ENCODE measurements at places on chromosomes 16 and 17.

GRCh38 chr17:48593840-48594537 lies 410 bp upstream of the HOXB5 start:
- no peak for DNase-seq

DNA sequence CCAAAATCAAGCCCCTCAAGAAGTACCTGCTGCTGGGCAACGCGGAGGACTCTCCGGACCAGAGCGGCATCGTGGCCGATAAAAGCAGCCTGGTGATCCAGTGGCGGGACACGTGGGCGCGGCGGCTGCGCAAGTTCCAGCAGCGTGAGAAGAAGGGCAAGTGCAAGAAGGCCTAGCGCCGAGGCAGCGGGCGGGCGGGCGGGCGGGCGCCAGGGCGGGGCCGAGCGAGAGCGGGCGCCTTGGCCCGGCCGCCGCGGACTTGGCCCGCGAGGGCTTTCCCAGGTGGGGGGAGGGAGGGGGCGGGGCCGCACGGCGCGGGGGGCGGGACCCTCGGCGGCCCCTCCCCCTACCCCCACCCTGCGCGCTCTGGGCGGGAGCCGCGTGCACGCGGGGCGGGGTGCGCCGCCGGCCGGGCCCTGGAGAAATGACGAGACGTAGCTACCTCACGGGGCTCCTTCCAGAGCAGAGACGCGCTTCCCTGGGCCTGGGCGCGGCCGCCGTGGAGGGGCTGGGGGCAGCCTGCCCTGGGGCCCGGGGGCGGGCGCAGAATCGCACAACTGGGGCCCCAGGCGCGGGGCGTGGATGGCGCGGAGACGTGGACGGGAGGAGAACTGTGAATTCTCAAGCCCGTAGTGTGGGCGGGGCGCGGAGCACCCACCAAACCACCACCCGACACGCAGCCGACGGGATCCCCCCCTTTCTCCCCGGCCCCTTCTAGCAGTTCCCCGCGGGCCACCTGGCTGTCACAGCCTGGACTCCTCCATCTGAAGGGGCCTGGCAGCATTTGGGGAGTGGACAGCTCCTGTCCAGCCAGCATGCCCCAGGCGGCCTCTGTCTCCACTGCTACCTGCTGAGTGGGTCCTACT lies 218.7 kb downstream of the NTN1 start:
- peak; percentile 54 for DNase-seq

- DNase-seq, result no peak
Measured at GRCh38 chr16:77548151-77548550, 113.3 kb upstream of the ADAMTS18 start.

GRCh38 chr16:23929237-23929636 lies 93.5 kb downstream of the PRKCB start:
- no peak for DNase-seq

DNA sequence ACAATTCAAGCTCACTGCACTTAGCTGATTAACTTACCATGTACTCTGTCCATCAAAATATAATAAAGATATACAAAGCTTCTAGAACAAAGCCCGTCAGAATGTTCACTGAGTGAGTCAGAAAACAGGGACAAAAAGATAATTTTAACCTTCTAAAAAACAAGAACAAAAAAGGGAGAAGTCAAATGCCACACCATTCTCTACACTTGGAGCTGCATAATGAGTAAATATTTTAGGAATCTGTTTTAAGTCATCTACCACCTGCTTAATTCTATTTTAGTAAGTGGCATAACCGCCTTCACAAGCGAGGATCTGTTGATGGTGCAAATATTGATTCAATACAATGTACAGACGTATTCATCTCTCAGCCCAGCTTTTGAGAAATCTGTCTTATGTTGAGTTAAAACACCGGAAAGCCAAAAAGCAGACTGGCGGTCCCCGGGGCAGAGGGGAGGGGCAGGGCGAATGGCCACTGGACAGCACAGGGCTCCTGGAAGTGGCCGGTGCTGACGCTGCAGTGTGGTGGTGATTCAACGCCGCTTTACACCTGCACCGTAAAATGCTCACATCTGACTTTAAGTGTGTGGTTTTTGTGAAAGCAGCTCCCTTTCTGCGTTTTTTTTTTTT lies 20.1 kb downstream of the RAB40B start:
- no peak for DNase-seq

DNA sequence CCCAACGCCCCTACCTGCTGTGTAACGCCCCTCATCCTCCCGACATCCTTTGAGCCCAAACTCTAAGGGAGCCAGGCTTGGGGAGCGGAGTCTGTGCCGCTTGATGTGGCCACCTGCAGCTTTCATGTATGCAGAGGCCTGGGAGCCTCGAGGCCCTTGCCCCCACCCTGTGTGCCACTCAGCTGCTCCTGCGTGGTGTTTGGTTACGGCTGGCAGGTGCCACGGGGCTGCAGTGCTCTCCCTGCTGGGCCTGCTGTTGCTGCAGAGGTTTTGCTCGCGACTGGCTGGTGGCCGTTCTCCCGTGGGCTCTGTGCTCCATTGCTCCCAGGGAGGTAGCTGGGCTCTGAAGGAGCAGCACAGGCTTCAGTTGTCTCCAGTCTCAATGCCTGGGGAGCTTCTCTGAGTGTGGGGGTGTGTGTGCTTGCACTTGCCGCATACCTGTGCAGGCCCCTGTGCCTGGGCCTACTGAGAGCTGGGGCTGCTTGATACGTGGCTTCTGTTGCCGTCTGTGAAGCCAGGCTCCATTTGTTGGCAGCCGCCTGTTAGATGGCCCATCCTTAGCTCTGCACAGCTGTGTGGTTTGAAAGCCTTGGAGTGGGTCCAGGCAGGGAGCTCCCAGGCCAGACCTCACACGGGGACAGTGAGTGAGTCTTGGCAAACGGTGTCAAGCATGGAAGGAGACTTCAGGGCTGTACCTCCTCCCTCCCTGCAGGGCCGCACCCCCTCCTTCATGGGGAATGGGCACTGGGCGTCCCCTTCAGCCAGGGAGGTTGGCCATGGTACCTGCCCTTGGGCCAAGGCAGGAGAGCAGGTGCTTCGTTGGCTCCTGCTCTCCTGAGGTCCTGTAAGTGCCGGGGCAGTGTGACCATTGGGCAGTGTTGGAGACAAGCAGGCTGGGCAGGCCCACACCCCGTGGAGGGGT lies 47.2 kb downstream of the PDPK1 start:
- DNase-seq, result peak; percentile 18

DNA sequence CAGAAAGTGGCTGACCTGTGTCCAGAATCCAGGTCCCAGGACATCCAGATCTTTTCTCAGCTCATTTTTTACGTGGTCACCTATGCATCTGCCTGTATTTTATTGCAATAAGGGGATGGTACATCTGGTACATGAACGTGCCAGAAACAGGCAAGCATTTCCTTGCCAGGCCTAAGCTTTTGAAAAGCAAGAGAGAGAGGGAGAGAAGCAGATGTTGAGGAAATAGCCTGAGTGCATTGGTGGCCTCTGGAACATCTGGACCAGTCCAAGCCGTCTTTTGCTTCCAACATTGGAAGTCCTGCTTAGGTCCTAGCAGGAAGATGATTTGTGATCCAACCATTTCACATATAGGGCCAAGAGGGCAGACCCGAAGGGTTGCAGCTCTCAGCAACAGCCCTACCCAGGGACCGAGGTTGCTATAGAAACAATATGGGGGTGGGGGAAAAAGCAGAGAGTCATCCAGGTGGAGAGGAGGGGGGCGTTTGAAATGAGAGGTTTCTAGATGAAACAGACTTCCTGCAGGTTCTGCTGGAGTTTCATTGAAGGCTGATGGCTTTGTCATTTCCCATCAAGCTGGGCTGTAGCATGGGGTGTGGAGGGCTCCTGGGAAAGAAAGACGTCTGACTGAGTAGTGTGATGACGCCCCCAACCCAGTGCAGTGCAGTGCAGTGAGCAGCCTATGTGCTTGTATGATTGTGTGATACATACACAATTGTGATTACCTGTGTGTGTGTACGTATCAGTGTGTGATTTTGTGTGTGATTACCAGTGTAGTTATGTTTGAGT lies 61.6 kb downstream of the SHISA6 start:
- no peak for DNase-seq

DNA sequence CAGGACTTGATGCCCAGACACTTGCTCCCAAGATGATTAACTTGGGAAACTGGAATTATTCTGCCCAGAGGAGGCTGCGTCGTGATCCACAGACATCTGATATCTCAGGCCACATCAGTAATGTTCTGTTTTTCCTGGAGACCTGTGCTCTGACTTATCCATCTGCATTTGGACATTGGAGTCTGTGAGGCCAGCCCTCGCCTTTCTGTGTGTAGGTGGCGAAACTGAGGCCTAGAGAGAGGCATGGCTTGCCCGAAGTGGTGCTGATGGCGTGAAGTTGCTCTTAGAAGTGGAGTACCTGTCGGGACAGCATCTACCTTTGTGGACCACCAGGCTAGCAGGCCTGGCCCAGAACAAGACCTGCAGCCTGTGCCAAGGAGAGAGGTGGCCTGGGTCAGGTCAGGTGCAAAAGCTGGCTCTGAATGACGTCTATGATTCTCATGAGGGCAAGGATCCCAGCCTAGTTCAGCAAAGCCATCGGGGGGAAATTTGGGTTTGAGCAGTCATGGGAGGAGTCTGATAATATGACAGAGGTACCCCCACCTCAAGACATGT lies 186.8 kb upstream of the ZNF469 start:
- no peak for DNase-seq

GRCh38 chr16:87835882-87836331 lies 33.4 kb downstream of the SLC7A5 start:
- DNase-seq, result no peak

GRCh38 chr17:57982452-57983170 lies 5.4 kb downstream of the VEZF1 start:
- no peak for DNase-seq

GRCh38 chr16:50472472-50472871 lies 75.7 kb upstream of the NKD1 start:
- no peak for DNase-seq

DNA sequence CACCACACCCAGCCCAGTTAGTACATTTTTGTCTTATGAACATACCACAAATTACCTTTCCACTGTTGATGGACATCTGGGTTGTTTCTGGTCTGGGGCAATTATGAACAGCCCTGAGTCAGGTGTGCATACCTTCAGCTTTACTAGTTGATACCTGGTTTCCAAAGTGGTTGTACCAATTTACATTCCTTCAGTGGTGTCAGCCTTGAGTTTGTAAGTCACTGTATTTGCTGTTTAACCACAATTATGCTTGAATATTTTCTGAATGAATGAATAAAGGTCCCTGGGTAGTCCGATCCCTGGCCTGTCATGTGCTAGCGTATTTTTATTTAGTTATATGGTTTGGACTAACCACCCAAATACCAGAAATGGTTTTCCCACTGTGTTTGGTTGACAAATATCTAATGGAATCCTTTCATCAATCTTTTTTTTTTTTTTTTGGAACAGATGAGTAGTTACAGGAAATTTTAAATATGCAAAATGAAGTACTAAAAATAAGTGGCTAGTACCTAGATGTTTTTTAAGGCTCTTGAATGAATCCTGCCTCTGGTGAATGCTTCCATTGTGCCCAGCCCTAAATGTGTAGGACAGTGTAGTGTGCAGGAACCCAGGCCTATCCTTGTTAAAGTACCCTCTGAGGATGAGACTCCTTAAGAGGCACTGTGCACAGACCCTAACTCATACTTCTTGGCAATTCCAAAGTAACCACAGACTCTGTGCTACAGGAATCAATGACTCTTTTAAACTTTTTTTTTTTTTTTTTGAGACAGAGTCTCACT lies 3.7 kb downstream of the DUSP14 start:
- DNase-seq, result no peak

- no peak for DNase-seq
Measured at GRCh38 chr17:83100853-83101391, 21.5 kb downstream of the METRNL start.

- no peak for DNase-seq
Measured at GRCh38 chr16:50640391-50640790, 40.7 kb downstream of the SNX20 start.

- no peak for DNase-seq
Measured at GRCh38 chr17:37737971-37738370, 6.9 kb downstream of the HNF1B start.

- DNase-seq, result no peak
Measured at GRCh38 chr17:72342627-72343527, 222.1 kb downstream of the SOX9 start.

DNA sequence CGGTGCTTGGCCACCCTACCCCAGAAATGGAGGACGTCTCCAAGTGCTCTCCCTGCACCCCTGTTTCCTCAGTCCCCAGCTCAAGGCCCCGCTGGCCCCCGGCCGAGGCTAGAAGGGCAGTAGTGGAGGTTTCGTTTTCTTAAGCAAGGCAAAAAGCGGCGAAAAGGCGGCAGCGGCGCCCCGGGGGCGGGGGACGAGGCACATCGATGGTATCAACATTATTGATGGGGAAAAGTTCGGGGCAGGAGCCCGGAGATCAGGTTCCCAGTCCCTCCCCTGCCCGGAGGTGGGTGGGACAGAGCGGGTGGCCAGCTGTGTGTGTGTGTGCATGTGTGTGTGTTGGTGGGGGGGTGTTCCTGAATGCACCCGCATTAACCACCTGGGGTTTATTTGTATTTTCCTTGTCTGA lies 4.1 kb upstream of the SALL1 start:
- no peak for DNase-seq

GRCh38 chr17:64146418-64147109 lies 16.6 kb upstream of the ERN1 start:
- DNase-seq, result no peak

- no peak for DNase-seq
Measured at GRCh38 chr17:58271216-58271931, 9.4 kb downstream of the MPO start.

DNA sequence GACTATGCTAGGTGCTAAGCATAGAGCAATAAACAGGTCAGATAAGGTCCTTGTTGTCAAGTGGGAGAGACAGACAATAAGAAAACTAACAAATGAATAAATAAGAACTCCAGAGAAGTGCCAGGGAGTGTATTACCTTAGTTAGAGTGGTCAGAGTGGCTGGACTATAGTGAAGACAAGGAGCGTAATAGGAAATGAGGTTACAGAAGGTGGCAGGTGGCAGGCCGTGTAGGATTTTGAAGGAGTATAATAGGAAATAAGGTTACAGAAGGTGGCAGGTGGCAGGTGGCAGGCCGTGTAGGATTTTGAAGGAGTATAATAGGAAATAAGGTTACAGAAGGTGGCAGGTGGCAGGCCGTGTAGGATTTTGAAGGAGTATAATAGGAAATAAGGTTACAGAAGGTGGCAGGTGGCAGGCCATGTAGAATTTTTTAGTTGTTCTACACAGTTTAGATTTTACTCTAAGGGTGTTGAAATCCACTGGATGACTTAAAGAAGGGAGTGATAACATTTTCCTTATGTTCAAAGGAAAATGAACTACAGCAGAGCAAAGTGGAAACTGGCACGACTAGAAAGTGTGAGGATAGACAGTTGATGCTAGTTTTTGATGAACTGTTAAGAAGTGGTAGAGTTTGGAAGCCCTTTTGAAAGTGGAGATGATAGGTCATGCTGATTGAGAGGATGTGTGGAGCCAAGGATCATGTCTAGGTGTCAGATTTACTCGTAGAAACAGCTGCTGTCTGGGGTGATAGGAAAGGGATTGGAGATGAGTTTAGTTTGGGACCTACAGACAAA lies 3.6 kb upstream of the KRTAP3-1 start:
- DNase-seq, result no peak

- DNase-seq, result no peak
Measured at GRCh38 chr16:82360024-82360783, 190.2 kb upstream of the MPHOSPH6 start.

- DNase-seq, result no peak
Measured at GRCh38 chr17:8839410-8839935, 28.0 kb downstream of the PIK3R6 start.
